ENCODE measurements at places on chromosomes 16 and 17. TPM values are rescaled to one million over a fixed set of nuclear protein-coding genes. Genes with fewer than 3 reads are reported as not detected.

DNA sequence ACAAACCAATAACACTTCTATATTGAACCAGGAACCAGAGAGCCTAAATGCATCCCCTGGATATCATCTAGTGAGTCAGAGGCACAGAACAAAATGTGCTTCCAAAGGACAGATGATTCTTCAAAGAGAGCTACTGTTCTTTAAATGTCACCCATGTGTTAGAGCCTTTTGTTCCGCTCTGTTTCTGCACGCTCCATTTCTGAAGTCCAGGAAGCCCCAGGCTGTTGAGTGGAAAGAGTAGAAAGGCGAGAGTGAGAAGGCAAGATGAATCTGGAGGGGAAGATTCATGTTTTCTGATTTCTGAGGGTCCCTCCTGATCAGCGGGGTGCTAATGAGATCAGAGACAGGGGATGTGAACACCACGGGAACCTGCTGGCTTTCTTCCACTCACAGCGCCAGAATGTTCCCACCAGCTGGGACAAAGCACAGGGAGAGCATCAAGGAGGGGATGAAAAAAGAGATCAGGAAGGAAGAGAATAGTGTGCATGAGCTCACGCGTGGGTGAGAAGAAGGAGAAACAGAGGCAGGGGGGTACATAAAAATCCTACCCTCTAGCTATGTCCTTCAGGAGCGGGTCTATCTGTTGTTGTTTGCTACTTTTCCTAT, 559.9 kb upstream of the HSBP1 start:
- peak; percentile 35 for DNase-seq

- DNase-seq = no peak
These were observed 73.4 kb upstream of the BRD7 start for GRCh38 chr16:50442221-50442620.

- DNase-seq = peak; percentile 15
These were observed 23.0 kb downstream of the NSMCE1 start for GRCh38 chr16:27245276-27246172.

DNA sequence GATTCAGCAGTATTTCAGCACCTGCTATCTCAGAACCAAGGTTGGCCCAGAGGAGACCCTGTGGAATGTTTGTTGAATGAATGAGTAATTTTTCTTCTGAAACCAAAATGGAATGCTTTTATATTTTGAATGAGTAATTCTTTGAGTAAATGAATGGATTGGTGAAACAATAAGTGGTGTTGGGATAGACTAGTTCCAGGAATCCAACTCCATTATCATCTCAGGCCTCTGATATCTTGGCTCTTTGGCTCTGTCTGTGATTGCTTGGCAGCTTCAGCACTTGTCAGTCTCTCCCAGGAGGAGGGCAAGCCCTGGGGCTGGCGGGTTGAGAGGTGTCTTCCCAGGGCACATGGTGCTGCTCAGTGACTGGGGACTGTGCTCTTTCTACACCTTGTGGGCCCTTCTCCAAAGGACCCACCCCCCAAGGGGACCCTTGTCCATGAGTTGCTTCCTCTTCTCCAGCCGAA, 284.4 kb upstream of the FOXF1 start:
- DNase-seq = no peak

KDM6B gene
- 0.20 TPM for total RNA-seq

DNA sequence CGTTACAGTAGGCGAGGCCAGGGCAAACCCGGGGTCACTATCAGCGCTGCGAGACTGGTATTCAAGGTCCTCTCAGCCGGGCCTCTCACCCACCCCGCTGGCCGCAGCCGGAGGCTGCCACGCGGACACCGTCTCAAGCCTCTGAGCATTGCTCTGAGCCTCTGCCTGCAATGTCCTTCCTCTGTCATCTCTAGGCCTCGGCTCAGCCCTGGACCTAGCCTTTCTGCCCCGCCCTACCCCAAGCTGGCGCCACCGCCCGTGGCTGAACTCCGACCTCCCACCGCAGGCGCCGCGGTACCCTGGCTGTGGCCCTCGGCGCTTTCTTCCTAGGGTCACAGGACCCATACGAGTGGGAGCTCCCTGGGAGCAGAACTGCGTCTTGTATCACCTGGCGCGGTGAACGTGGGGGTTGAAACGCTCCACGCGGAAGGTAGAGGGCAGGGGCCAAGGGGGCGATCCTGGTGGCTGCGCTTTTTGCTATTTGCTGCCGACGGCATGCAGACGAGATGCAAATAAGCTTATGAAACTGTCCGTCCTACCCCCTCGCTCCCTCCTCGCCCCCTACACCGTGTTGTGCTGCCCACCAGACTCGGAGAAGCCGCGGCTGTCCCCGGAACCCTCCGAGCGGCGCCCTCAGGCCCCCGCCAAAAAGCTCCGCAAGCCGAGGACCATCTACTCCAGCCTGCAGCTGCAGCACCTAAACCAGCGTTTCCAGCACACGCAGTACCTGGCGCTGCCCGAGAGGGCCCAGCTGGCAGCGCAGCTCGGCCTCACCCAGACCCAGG, 3.7 kb downstream of the DLX4 start:
- no peak for DNase-seq

GRCh38 chr16:48611329-48612137, 1.6 kb upstream of the N4BP1 start:
- DNase-seq = no peak

DNA sequence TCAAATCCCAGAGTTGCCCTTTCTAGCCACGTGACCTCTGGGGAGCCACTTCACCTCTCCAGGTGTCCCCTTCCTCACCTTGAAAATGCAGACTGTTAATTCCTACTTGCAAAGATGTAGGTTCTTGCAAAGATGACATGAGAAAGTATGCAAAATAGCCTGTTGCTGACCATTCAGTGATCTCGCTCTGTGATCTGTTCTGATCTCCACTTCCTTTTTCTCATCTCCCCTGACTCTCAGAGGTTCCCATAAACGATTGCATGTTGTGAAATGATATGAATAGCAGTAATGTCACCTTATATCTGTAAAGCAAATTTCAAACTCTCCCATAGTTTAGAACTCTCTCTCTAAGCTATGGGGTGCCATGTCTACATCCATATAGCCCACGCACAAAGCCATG, 182.3 kb downstream of the TMEM132E start:
- no peak for DNase-seq

TSNAXIP1 gene
- not detected for total RNA-seq

- DNase-seq = no peak
These were observed 1.8 kb upstream of the JMJD8 start for GRCh38 chr16:685967-686366.

GRCh38 chr16:56520251-56520577, 390 bp upstream of the BBS2 start:
- no peak for DNase-seq
